ENCODE measurements at places on chromosomes 16 and 17.

- DNase-seq, result no peak
These were observed at the start of gene NHLRC4 for GRCh38 chr16:566475-567372. NHLRC4 (plus strand) TSS chr16:567005; CDS start chr16:568048, 1,043 bp downstream.

- DNase-seq, result no peak
These were observed 148.7 kb downstream of the KCNJ2 start for GRCh38 chr17:70318051-70318450.

- DNase-seq, result no peak
These were observed 30.1 kb downstream of the ABCA8 start for GRCh38 chr17:68924793-68925720.

- DNase-seq, result no peak
These were observed 103.6 kb downstream of the DNAH9 start for GRCh38 chr17:11701911-11702310.

- DNase-seq, result no peak
These were observed 134.5 kb upstream of the CHMP6 start for GRCh38 chr17:80856863-80857755.

GRCh38 chr17:4998027-4998731, 429 bp downstream of the KIF1C start:
- no peak for DNase-seq

GRCh38 chr17:42429726-42430447, 6.8 kb upstream of the CAVIN1 start:
- DNase-seq, result no peak

DNA sequence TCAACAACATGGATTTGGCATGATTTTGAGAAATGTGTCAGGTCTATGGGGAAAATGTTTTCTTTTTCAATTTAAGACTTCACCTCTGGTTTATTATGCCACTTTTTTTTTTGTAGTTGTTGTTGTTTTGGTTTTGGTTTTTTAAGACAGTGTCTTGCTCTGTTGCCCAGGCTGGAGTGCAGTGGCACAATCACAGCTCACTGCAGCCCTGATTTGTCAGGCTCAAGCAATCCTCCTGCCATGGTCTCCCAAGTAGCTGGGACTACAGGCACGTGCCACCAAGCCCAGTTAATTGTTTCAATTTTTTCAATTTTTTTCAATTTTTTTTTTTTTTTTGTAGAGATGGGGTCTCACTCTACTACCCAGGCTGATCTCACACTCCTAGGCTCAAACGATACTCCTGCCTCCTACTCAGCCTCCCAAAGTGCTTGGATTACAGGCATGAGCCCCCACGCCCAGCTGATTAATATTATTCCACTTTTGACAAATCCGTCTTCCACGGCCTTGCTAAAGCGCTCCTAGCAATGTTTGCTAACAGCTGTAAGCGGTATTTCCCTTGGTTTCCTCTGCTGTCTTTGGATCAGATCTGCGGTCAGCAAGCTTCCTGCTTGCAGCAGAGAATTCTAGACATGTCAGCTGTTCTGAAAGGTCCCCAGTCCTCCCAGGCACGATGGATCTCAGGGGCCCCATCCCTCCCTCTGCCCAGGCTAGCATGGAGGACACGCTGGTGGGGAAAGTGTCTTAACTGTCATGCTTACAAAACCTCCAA, 7.0 kb upstream of the MILR1 start:
- DNase-seq, result no peak

GRCh38 chr17:74584292-74585060, 7.6 kb downstream of the CD300LD start:
- no peak for DNase-seq

GRCh38 chr17:45184144-45184543, 22.5 kb downstream of the HEXIM2 start:
- DNase-seq, result no peak

DNA sequence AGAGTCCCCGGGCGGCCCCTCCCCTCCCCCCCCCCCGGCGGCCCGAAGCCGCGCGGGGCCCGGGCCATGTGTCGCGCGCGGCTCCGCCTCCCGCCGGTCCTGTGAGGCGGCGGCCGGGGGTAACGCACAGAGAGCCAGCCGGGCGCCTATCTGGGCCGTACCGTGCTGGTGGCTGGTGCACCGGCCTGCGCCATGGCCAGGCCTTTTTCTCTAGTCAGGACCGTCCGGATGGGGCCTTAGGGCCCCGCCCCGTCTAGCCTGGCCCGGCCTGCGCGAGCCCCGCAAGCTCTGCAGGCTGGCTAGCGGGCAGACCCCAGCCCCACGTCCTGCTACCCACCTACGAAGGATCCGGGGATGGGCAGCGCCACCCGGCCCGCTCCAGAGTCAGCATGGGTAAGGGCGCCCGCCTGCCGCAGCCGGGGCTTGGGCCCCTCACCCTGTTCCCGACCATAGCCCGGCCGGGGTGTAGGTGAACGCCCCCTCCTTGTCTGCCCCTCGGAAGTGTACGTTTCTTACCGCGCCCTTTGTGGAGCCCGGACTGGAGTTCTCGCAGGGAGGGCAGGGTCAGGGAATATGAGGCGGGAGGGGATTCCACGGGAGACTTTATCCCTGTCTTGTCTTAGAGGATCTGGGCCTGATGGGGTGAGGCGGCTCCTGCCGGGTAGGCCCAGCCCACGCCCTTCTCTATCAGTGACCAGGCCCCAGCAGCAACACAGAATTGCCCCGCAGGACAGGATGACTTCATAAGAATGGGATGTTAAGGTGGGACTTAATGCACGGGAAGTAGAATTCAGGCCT, at the start of gene CENPT:
Gene CENPT (minus strand): TSS at position 630 of the 798 bp plus-strand sequence. CDS start 13,834 bp downstream, outside the sequence.
- DNase-seq, result no peak

DNA sequence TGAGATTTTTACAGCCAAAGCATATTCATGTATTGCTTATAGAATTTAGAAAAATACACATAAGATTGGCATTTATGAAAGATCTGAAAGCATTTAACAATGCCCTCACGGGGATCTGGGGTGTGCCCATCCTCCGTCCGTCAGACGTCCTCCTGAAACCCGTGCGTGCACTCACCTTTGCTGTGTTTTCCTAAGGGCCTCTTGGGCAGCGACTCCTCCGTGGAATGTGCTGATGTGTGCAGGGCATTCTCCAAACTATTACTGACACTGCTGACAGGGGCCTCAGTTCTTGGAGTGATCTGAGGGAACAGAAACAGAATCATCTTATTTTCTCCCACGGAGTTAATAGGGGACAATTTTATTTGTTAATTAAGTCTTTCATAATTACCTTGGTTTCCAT, 33.0 kb downstream of the ZCCHC14 start:
- DNase-seq, result no peak

- no peak for DNase-seq
These were observed 2.2 kb upstream of the ATXN1L start for GRCh38 chr16:71843572-71843971.

- no peak for DNase-seq
These were observed 744 bp upstream of the METRNL start for GRCh38 chr17:83078378-83079351.

DNA sequence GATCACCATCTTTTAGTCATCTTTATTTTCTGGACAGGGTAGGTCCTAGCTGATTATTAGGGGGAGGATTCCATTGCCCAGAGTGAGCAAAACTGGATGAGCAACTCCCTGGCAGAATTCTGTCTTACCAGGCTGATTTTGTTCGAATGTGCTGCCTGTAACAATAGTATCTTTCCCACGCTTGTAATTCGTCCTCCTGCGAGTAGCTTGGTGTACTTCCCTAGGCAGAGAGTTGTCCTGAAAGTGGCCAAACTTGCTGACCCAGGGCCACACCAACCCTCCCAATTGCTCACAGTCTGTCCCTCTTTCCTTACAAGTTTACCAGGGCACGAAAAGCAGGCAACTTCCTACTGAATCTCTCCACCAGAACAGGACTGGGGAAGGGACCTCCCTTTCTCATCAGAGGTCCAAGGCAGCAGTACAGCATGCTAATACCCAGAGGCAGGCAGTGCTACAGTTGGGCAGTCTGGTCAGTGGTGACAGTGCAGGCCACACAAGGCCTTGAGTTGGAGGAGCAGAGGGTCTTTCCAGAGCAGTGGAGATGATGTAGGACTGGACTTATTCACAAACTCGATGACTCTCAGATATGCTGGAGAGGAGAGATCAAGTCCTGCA, 67.8 kb upstream of the NLK start:
- DNase-seq, result no peak

GRCh38 chr16:89312598-89313299, 95.2 kb downstream of the ZNF778 start:
- DNase-seq, result no peak

GRCh38 chr17:82008941-82009405, 13.7 kb downstream of the CENPX start:
- no peak for DNase-seq

DNA sequence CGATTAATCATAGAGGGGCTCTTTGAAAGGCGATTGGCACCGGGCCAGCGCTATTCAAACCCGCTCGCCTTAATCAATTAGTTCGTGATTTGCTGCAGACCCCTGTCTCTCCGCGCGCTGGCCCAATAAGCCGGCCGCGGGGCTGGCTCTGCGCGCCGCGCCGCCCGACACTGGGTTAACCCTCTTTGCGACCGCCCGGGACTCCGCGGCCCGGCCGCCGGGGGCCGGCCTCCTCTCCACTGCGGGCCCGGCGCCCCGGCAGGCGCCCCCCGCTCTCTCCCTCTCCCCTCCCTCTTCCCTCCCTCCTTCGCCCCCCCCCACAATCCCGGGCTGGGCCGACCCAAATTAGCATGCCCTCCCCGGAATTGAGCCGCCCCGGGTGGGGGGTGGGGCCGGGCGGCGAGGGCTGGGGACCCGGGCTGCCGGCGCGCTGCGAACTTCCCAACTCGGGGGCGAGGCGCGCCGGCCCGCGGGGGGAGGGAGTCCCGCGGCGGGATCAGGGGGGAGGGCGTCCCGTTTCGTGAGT, 428 bp upstream of the SALL1 start:
- DNase-seq, result no peak

- DNase-seq, result no peak
These were observed 128.4 kb upstream of the RCVRN start for GRCh38 chr17:10033449-10033848.

DNA sequence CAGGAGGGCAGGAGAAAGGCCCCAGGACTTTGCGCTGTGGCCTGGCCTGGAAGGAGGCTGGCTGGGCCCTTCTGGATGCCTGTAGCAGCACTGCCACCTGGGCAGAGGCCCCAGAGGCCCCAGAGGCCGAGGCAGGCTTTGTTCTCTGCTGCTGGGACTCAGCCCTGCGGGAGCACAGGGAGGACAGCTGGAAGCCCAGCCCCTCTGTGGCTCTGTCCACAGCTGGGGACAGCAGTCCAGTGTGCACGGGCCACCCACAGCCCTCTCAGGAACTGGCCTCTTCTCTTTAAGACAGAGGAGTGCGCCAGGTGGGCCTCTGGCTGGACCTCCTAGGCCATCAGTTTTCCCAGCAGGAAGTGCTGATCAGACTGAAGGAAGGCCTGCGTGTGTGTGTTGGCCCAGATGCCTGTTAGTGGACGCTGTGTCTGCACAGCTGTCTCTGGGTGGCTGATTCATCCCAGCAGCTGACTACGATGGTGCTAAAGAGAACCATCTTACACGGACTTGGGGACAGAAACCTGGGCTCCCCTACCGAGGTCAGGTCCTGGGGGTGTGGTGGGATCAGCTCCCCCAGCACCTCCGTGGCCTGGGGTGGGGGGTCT, 26.9 kb upstream of the ZNF750 start:
- no peak for DNase-seq

- no peak for DNase-seq
These were observed 33.9 kb downstream of the PLD6 start for GRCh38 chr17:17172001-17172939.

Measured in GM12878 (cell line).